Ovary (tissue), 10 donors: ENCODE measurements at places on chromosomes 13 and 19.

DNA sequence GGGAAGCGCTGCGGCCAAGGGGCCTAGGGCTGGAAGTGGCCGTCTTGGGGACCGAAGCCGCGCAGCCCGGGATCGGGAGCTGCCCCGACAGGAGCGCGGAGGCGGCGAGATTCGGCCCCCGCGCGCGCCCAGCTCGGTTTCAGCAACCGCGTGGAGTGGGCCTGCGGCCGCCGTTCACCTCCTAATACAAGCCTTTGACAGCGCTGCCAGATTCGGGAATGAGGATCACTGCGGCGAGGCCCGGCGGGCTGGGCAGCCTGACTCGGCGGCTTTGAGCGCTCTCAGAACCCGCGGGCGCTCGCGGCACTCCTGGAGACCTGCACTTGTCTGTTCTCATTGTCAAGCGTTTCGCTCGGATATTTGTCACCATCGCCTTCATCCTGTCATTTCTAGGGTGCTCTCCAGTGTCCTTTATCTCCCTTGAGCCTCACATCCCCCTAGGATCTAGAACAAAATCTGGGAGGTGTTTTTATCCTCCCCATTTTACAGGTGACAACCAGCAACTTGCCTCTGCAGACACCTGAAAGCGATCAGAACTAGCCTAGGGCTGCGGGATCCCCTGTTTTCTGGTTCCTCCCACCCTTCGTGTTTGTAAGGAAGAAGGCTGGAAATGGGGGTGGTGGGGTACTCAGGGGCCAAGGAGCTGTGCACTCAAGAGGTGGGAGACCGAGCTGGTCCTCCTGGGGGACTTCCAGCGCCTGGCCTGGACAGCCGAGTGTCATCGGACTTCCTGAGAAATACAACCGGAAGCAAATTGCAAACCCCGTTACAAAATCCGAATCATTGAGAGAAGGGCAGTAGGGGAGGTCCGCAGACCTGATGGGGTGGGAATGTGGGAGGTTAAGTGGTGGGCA, 1.5 kb upstream of the CDX2 start:
- no peak for DNase-seq

- DNase-seq: no peak
Observed at GRCh38 chr13:33202644-33203169, 82.8 kb downstream of the STARD13 start.

GRCh38 chr13:33228648-33229445, 56.7 kb downstream of the STARD13 start:
- no peak for DNase-seq

GRCh38 chr19:3163230-3163886, 15.2 kb upstream of the S1PR4 start:
- DNase-seq: peak; percentile 77

DNA sequence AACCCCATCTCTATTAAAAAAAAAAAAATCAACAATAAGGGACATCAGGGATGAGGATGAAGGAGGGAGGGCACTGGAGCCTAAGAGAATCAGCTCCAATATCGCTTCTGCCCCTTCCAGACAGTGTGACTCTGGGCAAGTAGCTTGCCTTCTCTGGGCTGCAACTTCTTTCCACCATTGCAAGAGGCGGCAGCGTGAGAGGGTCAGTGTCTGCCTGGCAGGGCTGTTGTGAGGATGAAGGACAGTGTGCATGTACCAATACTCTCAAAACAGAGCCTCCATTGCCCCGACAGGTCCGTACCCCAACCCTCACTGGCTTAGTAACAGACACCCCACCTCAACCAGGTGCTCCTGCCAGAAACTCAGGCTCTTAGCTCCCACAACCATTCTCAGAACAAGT, 15.3 kb upstream of the LENG8 start:
- no peak for DNase-seq

GRCh38 chr13:31377946-31378345, 178.2 kb downstream of the B3GLCT start:
- DNase-seq: no peak

DNA sequence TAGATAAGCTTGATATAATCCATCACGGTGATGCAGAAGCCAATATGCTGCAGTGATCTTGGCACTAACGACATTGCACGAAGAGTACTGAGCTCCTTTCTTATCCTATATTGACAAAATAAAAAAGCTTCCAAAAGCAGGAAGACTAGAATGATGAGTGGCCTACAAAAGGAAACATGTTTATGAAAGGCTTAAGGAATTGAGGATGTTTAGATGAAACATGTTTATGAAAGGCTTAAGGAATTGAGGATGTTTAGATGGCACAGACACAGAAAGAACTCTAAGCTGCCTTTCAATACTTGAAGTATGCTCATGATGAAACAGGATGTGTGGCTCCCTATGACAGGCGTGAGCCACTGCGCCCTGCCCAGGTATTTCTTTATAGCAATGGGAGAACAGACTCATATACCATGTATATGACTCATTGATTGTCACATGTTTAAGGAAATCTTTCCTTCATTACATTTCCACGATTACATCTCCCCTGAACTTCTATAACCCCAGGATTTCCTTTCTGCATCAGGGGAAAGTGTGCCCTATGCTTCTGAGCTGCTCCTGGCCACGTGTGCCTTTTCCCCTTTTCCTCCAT, 690.8 kb upstream of the ARGLU1 start:
- no peak for DNase-seq

DNA sequence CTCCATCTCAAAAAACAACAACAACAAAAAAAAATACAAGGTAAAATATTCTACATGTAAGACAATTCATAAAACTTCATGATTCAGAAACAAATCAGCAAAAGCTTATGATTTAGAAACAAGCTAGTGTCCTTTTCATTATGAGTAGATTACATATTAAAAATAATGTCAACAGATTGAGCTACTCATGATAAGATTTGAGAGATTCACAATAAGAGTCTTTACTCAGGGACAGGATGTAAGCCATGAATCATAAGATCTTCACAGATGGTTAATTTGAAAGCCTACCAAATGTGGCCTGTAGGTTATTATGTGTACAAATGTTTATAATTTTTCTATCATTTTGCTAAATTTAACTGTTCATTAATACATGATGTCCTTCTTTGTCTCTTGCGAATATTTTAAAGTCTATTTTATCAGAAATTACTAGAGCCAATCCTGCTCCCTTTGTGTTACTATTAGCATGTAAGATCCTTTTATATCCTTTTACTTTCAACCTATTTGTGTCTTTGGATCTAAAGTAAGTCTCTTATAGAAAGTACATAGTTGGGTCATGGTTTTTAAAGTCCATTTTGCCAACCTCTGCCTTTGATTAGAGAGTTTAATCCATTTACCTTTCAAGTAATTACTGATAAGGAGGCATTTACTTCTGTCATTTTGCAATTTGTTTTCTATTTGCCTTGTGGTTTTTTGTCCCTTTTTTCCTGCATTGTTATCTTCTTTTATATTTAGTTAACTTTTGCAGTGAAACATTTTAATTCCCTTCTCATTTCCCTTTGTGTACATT, 68.3 kb upstream of the RXFP2 start:
- no peak for DNase-seq

DNA sequence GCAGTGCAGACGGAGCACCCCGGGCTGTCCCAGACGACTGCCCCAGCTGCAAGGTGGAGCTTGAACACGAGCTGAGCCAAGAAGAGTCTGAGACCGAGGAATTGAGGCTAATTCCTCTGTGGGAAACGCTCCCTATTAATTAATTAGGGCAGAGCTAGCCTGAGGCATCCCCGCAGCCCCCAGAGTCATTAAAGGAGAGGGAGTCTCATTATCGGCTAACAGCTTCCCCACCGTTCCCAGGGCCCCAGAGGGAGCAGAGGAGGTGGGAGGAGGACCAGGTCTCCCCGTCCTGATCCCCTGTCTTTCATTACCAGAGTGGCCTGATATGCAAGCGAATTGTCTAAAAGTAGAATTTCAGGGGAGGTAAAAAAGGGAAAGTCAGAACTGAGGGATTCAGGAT, 13.1 kb upstream of the SLC1A6 start:
- no peak for DNase-seq

- DNase-seq: no peak
Observed at GRCh38 chr19:40576151-40576584, 505 bp upstream of the SHKBP1 start.

DNA sequence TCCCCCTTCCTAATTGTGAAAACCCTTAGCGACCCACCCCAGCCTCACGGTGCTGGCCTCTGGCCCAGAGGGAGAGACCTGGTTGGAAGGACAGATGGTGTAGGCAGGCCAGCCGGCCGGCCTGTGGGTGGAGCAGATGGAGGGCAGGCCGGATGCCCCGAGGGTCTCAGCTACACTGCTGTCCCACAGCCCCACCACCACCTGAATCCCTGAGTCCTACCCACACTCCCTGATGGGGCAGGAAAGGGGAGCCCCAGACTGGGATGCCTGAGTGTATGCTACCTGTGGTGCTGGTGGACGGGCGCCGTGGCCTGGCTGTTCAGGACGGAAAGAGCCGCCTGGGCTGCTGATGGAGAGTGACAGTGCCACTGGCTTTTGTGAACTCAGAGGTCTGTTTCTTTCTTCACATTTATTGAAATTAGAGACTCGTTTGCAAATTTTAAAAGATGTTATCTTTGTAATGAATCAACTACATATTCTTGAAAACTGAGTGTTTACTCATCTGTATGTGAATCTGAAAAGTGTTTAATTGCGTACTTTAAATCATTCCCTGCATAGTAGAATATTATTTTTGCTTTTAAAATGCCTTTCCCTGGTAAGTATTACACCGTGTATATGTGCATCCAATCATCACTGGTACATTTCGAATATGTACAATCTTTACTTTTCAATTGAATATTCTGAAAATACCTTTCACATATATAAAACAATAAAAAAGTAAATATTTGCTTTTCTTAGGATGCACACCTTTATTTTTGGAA, 35.7 kb downstream of the TFDP1 start:
- DNase-seq: no peak

GRCh38 chr13:111323950-111324651, 3.7 kb downstream of the TEX29 start:
- no peak for DNase-seq

DNA sequence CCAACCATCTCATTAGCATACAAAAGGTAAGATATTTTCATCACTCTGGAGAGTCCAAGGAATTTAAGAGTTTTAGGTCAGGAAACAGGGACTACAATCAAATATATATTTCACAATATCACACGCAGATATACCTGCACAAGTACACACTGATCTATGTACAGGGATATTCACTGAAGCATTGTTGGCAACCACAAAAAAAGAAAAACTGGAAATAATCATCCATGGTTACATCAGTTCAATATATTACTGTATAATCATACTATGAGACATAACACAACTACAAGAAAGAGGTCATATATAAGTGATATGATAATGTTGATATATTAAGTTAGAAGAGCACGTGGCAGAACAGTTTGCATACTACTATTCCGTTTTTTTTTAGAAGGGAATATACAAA, 2.2 kb upstream of the SERP2 start:
- no peak for DNase-seq

GRCh38 chr13:28497143-28497876, 2.4 kb upstream of the FLT1 start:
- DNase-seq: no peak
